RKO (cell line): ENCODE measurements at places on chromosomes 6 and 20.
A peak's percentile ranks its signal among the peaks of the same experiment; 100 is the strongest.

DNA sequence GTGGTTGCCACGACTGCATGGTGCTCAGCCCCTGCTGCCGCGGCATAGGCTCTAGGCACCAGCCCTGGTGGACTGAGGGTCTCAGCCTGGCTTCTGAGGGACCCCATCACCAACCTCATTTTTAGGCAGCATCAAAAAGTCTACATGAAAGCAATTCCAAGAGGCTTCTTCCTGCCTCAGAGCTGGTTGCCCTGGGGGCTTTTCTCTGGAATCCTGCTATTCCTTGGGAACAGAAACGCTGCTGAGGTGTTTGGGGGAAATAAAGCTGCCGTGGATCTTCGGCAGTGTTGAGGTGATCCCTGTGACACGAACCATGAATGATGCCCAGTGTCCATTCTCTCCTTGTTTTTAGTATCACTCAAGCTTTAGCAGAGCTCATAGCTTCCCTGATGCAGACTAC, 148.4 kb upstream of the LRFN2 start:
- DNase-seq = no peak

DNA sequence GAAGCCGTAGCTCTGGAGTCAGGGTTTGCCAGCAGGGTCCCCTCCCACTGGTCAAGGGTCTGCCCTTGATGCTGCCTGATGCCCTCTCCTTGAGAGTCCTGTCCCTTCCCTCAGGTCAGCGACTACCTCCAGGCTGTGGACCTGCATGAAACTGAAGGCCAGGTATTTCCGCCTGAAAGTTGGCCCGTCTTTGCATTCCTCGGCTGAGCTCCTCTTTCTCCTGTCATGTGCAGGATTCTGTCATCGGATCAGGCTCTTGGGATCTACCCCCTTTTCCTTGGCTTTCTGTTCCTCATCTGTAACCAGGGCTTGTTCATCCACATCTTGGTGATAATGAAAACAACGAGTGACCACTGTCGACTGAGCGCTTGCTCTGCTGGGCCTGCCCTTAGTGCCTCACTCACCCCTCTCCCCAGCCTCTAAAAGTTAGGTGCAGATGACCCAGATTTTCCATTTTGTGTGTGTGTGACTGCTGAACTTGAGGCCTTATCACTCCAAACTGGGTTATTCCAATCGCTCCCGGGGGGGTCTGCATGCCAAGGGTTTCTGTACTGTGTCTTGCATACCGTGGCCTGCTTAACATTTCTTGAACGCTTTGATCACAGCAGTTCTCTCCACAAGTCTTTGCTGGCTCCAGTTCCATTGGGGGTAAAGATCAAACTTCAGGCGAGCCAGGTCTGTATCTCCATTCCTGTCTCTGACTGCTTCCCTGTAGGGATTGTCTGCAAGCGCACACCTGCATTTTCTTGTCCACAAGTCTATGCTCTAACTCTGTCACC, 81.6 kb downstream of the DTD1 start:
- no peak for DNase-seq

- no peak for DNase-seq
Observed at GRCh38 chr6:157312757-157313156, 10.6 kb downstream of the TMEM242 start.

GRCh38 chr20:3889489-3890397, 556 bp downstream of the PANK2 start:
- DNase-seq = peak; percentile 62

DNA sequence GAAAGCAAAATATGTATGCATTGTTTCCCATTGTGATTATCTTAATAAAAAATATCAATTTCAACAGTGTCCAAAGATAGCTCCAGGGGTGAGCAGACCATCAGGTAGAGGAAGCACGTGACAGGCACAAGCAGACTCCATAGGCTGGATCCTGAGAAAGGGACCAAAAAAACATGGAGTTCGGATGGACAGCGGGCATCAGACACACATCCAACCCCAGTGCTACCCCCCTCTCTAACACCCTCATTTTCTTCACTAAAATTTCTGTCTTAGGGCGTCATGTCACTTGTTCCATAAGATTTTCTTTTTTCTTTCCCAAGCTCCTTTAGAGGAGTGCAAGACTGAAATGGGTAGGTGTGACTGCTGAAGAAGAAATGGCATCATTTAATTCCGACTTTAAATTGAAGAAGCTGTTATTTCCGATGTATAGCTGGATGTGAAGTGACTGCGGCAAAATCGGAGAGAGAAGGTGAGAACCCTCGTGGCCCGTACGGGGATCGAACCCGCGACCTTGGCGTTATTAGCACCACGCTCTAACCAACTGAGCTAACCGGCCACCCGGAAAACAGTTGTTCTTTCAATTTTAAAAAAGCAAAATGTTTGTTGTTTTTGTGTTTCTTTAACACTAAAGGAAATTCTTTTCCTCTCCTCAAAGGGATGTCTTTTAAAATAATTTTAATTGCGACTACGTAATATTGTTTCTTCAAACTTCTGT, 10.3 kb upstream of the PRSS16 start:
- DNase-seq = peak; percentile 85

DNA sequence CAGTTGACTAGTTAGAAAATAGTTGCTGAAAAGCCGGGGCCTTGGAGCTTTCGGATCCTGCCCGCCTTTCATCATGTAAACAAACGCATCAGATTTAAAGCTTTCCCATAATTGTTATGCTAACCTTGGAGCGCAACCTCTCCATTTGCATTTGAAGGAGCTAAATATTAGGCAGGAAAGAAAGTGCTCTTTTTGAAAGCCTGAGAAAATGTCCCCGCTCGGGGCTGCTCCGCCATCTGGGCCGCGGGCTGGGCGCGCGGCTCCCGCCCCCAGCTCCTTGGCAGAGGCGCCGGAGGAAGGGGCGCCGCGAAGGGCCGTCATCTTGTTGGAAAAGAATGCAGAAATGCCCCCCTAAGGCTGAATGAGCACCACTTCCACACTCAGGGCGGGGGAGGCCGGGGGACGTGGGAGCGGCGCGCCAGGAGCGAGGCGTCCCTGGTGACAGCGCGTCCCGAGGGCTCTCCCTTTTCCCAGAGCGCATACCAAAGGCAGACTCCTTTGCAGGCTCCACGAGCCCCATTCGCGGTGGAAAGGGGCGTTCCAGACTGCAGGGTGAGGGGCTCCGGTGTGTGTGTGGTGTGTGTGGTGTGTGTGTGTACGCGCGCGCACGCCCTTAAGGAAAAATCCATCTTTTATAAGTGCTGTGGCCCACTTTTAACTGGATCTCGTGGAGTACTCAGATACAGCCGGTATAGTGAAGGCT, 145.6 kb upstream of the ID4 start:
- no peak for DNase-seq

GRCh38 chr6:45438849-45439406, 61.2 kb upstream of the SUPT3H start:
- peak; percentile 53 for DNase-seq

DNA sequence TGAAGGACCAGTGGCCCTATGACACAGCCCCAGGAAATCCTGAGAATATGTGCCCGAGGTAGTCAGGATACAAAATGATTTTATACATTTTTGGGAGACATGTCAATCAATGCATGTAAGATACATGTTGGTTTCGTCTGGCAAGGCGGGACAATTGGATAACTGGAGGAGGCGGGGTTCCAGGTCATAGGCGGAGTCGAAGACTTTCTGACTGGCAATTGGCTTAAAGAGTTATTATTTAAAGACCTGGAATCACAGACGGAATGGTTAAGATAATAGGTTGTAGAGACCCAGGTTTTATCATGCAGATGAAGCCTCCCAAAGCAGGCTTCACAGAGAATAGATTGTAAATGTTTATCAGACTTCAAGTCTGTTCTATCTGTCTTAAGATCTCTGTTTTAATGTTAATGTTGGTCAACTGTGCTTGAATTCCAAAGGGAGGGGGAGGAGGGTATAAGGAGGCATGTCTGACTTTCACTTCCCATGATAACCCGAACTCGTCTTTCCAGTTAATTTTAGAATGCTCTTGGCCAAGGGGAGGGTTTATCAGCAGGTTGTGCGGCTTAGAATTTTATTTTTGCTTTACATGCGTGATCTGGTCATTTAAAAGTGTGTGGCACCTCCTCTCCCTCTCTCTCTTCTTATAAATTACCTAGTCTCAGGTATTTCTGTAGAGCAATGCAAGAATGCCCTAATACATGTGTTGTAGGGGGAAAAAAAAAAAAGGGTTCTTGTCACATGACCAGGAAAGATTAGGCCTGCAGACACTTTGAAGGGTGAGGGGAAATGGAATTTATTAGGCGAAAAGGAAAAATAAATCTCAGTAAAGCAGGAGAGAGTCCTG, 230.7 kb downstream of the NFATC2 start:
- no peak for DNase-seq

- DNase-seq = no peak
Observed at GRCh38 chr6:25034431-25034921, 98.7 kb upstream of the RIPOR2 start.

DNA sequence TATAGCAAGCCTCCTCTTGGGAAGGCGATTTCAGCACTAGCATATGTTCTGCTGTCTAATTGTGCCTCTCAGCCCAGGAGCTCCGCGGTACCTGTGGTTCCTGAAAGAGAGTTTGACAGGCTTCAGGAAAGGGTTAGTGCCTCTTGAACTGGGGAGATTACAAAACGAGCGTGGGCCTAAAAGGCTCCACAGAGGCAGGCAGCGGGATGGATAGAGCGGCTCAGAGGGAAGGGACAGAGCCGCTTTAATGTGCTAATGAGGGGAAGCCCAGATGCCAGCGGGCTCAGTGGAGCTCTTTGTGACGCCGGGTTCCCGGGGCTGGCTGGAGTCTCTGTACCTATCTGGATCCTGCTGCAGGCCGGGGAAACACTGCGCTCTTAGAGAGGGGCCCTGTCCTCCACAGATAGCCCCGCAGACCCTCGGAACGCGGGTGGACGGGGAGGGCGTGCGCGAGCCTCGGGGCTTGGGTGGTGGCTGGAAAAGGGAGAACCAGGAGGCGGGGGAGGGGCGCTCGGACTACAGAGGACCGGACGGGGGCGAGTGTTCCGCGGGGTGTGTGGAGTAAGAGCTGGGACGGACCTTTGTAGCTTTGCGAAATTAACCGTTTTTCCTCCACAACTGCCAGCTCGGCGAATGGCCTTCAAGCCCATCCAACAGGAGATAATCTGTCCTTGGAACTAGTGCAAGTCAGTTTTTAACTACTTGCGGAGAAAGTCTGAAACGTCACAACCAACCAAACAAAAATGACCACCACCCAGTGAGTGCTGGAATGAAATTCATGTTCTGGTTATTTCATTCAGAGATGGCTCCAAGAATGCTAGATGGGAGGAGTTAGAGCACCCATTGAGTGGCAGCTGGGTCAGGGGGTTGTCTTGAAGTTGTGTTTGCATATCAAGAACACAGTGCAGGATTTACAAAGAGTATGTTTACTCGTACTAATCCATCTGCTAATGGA, 13.0 kb downstream of the SLC35F1 start:
- DNase-seq = no peak

DNA sequence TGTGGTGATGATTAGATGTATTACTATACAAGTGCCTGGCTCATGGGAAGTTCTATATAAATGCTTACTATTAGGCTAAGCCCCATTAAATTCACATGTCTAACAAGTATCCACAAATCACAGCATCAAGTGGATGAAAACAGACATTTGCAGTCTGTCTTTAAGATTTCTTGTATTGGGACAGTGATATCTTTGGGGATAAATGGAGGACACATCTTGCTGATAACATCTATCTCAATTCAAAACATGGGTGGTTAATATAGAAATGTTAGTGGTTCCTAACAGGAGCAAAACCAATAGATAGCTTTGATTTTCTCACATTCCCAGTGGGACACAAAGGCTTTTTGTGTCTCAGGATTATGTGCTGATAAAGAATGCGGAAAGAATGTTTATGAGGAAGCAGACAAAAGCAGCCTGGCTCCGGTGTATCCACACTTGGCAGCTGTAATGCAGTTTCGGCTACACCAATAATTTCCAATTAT, 29.3 kb downstream of the PTPRK start:
- DNase-seq = no peak

DNA sequence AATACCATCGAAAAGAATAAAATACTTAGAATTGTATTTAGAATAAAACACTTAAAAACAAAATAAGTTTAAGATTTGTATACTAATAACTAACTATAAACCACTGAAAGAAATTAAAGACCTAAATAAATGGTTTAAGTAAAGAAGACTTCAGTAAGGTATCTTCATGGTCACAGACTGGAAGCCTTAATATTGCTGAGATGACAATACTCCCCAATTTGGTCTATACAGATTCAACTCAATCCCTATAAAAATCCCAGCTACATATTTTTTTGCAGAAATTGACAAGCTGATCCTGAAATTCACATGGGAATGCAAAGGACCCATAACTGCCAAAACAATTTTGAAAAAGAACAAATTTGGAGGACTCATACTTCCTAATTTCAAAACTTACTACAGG, 18.9 kb downstream of the SERINC3 start:
- no peak for DNase-seq

GRCh38 chr6:2970034-2970685, 1.2 kb downstream of the SERPINB6 start:
- peak; percentile 32 for DNase-seq

DNA sequence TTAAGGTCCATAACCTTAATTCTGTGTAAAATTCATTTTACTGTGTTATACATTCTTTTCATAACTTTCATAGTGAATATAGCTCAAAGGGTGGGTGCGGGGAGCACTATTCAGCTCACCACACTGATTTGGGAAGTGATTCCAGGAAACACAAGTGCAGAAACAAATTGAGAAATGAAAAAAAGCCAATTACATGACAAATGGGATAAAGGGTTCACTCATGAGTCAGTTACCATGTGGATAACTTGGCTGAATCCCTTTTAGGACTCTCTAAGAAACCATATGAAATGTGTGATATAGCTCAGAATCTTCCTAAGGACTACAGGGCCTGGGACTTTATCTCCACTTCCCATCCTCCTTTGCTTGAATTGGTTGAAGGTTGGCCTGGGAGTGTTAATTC, 3.1 kb upstream of the BTN2A1 start:
- no peak for DNase-seq

GRCh38 chr6:64912966-64913365, 794.1 kb downstream of the EYS start:
- no peak for DNase-seq

GRCh38 chr6:107402533-107402932, 56.8 kb downstream of the PDSS2 start:
- no peak for DNase-seq

DNA sequence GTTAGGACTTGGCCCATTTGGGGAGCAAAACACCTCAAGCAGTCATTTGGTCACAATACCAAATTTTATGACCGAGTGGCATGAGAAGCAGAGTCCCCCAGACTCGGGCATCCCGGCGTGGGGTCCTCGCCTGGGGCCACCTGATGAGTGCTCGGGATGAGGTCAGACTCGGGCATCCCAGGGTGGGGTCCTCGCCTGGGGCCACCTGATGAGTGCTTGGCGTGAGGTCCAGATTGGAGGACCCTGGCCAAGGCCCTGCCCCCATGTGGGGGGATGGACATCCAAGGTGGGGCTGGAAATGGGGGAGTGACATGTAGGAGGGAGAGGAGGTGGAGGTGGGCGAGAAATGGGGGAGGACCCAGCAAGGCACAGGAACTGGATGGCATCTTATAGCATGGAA, 56.1 kb upstream of the CST7 start:
- DNase-seq = no peak
